CD8-positive, alpha-beta memory T cell (primary cell): ENCODE measurements at places on chromosomes 1 and 21.

DNA sequence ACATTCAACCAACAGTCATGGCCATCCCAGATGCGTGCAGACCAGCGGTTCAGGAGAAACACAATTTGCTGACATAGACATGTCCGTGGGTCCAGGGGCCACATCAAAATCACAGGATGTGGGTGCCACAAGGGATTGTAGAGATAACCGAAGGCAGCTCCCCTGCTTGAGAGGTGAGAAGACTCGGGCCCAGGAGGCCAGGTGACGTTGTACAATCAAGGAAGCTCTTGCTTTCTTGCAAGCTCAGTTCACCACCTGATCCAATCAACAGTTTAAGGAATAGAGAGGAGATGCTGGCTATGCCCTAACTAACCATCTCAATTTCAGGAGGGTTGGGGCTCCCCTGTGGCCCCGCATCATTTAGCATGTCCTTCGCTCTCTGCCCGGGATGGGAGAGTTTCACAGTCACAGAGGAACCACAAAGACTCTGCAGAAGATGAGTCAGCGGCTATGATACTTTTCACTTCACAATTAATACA lies 19.5 kb downstream of the UBASH3A start:
- DNase-seq, result peak; percentile 70

DNA sequence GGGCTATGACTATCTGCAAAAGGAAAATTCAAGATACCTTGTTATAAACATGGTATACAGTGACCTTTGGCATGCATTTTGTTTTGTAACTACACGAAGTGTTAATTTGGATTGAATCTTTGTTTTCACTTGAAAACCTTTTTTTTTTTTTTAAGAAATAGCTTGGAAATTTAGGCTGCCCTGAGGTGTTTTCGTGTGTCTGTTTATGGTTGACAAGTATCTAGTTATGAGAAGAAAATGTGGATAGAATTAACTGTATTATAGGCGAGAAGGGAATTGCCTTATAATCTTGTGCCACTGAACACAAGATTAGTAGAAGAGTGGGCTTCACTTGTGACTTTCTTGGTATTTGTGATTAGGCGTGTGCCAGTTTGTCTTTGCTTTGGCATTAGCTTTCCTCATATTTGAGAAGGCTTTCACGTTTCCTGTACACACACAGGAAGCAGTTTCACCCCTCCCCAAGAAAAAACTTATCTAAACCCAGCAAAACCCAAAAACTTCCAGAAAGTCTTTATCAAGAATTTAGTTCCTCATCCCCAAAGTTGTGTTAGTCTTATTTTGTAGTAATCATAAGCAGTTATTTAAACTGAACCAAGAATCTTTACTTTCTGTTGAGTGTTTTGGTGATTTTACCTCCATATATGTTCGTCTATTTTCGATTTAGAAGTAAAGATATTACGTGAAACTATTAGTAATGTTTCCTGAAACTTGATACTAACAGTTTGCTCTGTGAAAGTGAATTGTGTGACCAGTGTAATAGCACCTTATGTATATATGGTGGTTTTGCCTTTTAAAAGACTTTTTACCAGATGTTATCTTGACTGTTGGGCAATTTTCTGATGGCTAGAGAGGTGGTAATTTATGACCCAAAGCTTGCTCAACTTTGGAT lies 3.8 kb downstream of the DYRK1A start:
- no peak for DNase-seq

DNA sequence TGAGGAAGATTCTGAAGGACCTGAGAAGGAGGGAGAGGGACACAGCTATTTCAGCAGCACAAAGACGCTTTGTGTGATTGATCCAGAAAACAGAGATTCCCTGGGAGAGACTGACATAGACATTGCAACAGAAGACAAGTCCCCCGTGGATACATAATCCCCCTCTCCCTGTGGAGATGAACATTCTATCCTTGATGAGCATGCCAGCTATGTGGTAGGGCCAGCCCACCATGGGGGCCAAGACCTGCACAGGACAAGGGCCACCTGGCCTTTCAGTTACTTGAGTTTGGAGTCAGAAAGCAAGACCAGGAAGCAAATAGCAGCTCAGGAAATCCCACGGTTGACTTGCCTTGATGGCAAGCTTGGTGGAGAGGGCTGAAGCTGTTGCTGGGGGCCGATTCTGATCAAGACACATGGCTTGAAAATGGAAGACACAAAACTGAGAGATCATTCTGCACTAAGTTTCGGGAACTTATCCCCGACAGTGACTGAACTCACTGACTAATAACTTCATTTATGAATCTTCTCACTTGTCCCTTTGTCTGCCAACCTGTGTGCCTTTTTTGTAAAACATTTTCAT lies 161.3 kb upstream of the SGIP1 start:
- DNase-seq, result no peak

- DNase-seq, result no peak
Measured at GRCh38 chr1:11285883-11286734, 13.1 kb downstream of the UBIAD1 start.

- DNase-seq, result no peak
Measured at GRCh38 chr1:153848805-153849204, 73.6 kb downstream of the SLC27A3 start.

DNA sequence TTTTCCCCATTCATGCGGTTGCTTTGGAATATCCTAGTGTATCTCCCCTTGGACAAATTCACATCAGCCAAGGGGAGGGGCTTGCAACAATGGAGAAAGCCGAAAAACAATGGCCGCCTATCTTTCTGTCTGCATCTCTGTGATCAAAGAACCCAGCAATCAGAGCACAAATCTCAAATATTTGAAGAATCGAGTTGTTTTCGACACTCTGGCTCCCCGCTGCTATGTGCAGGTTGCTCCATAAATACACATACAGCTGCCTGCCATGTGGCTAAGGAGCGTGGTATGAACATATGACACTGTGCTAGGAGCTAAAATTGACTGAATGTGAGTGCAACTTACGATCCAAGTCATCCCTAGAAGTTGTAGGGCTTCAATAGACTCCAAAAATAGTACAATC lies 8.5 kb downstream of the CFHR4 start:
- no peak for DNase-seq

GRCh38 chr1:41387667-41388091 lies 26.4 kb downstream of the FOXO6 start:
- no peak for DNase-seq

- DNase-seq, result no peak
Measured at GRCh38 chr1:33931111-33931475, 67.2 kb downstream of the HMGB4 start.

DNA sequence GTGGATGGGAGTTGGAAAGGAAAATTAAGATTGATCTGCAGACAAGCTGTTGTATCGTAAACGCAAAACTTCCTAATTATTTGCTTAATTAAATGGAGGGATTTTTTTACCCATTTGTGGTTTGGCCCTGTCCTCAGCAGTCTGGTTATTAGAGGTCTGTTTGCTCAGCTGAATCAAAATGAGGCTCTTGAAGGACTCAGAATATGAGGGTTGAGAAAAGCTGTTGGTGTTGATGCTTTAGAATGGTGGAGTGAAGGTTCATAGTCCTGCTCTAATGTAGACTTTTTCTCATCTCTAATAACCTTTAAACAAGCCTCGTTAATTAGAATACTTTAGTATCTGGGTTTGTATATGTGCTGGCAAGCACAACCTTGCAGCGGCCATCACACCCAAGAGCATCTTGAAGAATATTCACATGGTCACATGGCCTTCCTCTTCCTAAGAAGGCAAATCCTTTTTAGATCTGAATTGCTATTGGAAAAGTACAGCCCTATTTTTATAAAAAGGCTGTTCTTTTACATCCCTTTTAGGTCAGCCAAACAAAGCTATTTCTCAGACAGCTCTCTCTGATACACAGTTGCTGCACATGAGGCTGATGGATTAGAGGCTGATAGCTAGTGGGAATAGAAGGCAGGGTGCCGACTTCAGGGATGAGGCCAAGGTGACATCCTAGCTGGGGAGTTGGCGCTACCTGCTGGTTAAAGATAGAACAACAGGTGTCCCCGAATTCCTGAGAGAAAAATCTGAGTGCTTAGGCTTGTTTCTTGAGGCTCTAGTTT lies 53.8 kb downstream of the MACF1 start:
- DNase-seq, result peak; percentile 50

- DNase-seq, result no peak
Measured at GRCh38 chr1:116370181-116370580, 2.9 kb upstream of the ATP1A1 start.

DNA sequence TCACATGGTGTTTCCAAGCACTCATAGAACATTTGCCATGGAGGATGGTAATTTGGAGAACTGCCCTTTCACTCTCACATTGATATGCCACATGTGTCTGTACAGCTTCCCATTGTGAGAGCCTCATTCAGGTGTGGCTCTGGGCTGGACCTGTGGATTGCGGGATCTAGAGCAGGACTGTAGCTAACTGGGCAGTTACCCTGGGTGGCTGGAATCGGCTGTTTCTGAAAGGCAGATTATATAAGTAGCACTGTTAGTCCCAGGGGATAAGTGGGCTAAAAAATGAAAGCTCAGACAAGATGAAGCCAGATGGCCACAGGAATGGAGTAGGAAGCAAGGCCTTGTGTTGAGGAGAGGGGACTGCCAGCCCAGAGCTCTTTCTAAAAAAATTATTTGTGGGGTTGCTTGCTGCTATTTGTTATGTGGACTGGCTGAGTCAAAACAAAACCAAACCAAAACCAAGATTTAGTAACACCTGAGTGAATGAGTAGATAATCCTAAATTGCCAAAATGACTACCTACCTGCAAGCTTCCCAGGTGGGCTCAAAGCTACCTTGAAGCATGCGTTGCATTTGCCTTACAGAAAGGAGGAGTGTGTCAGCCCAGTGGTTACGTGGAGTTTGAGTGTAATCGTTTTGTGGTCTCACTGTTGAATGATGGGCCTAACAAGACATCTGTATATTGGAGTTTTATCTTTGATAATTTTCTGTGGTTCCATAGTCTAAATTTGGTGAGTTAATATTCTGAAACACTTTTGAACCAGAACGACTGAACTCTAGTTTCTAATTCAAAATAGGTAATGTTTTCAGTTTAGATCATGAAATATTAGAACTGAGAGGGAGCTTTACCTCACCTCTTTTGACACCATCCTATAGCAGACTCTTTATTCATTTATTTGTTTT lies 58.0 kb downstream of the SDCCAG8 start:
- no peak for DNase-seq

- DNase-seq, result no peak
Measured at GRCh38 chr1:115980156-115980555, 3.8 kb downstream of the SLC22A15 start.

DNA sequence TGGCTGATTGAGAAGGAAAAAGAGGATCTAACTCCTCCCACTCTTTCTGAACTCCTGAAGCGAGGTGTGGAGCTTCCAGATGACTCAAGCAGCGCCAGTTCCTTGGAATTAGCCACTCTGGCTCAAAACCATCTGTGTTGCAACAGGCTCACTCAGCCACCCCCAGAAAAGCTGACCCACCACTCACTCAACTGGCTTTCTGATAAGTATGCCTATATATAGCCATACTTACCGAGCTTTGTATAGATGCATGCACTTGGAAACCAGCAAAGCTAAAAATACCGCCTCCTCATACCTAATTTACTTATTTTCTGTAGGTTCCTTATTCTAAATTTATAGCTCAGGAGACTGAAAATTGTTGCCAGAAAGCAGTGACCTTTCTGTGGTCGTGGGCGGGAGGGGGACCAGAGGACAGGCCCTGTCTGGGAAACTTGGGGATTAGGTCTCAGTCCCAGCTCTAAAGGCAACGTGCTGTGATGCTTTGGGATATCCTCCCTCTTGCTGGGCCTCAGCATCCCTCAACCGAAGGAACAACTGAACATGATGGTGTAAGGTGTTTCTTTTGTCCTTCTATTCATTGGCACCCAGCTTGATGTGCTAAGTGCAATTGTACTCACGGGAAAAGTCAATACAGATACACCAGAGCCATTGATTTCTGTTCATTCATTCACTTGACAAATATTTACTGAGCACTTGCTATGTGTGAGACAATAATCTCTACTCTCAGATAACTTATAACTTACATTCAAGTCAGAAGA lies 65.7 kb downstream of the NENF start:
- DNase-seq, result no peak

- DNase-seq, result no peak
Measured at GRCh38 chr21:44846224-44846484, 27.3 kb downstream of the PTTG1IP start.

DNA sequence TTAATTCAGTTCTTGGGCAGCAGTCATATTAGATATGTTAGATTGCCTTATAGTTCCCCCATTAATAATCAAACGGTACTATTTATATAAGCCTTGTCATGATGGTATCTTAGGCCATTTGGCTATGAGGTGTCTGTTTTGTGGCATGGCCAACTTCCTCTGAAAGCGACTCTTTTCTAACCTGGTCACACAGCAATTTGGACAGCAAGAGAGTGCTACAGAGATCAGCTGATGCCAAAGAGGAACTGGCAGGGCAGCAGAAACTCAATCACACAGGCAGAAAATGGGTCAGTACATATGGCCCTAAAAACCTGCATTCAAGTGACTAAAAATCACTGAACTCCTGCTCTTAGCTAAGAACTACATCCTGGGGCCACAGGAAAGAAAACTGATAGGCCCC lies 13.4 kb upstream of the MUTYH start:
- no peak for DNase-seq

- DNase-seq, result no peak
Measured at GRCh38 chr21:38913893-38914527, 108.3 kb downstream of the ETS2 start.

GRCh38 chr1:143748906-143749305 lies 222.9 kb downstream of the FAM72C start:
- no peak for DNase-seq

- no peak for DNase-seq
Measured at GRCh38 chr1:30765556-30766434, 8.2 kb upstream of the LAPTM5 start.

DNA sequence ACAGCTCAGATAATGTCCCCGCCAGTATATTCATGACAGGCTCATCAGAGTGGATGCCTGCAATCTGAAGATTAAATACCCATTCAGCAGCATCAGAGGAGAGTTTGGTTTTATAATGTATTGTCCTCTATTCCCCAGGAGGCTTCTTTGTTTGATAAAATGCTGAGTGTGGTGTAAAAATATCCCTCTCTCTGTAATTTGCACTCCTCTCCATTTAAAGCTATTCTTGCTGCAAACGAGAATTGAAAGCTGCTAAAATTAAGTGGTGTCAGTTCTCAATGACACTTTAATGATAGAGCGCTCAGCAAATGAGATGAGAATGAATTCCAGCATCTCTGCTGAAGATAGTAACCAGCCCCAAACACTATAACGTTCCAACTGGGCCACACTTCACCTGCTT lies 205.7 kb upstream of the RRP15 start:
- DNase-seq, result no peak

DNA sequence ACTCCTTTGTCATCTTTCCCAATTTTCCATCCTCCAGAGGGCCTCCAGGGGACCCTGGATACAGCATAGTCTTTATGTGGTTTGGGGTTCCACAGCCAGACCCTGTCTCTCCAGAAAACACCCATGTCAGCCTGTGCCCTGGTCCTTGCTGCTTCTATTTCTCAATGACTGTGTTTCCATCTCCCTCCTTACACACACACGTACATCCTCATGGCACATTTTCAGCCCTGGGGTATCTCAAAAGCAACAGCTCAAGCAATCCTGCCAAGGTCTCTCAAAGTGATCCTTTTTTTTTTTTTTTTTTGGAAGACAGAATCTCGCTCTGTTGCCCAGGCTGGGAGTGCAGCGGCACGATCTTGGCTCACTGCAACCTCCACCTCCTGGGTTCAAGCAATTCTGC lies 22.3 kb downstream of the QSOX1 start:
- no peak for DNase-seq
